Activated effector memory CD4-positive, alpha-beta T cell treated with anti-CD3 and anti-CD28 coated beads, Interleukin-2, amount 50 U/mL, for 16 hours (primary cell): ENCODE measurements at places on chromosomes 7 and 10.
A peak's percentile ranks its signal among the peaks of the same experiment; 100 is the strongest.

GRCh38 chr7:155189590-155189989, 108.1 kb upstream of the INSIG1 start:
- peak; percentile 36 for DNase-seq

DNA sequence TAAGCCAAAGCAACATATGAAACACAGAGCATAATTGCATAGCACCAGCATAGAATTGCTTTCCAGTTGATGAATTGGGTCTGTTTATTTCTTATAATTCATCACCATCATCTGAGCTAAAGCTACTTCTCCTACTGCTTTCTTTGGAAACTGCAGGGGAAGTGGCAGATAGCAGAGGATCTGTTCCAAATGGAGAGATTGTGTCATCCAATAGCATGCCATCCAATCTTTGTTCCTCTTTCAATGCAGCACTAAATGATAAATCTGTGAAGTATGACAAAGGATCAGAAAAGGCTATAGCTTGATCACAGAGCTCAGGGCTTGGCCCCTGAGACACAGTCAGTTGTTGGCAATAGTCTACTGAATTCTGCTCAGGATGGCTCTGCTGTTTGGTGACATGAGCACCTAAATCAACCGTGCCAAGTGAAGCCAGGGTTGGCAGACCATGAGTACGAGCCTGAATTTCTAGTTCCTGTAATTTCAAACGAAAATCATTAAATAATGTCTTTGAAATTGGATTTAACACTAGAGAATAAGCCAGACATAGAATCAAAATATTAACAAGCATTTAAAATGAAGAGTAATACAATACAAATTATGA, 90.0 kb downstream of the TFEC start:
- DNase-seq: no peak

DNA sequence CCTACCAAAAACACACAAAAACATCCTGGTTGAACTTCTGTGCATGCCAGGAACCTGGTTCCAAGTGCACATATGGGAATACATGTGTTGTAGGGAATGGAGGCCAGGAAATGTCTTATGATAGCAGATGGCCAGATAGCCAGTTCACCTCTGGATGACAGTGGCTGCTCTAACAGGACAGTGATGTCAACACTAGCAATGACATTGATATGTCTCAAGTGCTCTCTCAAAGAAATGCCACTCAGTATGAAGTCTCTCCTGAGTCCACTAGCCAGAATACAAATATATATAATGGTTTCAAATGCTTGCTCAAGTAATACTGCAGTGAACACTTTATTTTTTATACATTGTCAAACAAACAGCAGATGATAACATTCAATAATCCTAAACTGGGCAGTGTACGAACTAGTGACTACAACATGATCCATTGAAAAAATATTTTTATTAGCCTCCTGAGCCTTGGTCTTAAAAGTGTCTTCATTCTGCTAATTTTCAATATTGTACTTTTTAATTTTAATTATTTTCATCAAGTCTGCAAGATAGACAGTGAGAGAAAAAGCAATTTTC, 26.0 kb upstream of the PCDH15 start:
- DNase-seq: no peak

DNA sequence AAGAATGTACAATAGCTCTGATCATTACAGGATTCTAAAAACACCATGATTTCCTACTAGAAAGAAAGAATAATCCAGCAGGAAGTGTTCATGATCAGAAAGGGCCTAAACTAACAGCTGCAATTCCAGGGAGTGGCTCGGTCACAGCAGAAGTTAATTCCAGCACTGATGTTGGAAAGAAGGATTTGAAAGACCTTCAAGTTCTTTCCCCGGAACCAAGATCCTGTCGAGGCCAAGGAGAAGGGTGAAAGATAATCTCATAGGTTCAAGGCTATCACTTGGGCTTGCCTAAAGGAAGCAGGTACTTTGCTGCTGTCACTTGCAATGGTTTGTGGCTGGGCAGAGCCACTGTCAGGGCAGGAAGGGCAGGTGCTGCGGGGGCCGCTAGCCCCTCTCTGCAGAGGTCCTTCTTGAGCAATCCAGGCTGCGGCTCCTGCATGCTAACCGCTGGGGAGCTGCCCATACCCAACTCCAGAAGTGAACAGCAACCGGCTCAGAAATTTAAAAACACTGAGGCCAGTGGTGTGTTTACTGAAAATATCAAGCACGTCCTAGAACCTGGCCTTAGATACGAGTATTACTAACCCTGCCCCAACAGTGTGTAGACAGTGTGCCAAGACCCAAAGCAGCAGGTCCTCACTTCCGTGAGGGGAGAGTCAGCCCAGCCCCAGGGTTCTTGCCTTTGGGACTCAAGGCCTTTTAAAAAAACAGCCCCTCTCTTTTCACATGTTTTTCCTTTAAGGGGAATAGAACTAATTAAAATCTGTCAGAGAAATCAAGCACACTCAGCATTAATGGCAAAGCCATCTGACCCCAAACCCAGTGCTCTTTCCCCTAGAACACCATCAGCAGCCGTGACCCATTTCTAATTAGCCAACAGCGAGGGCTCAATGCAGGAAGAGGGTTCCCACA, 76.8 kb downstream of the VIPR2 start:
- DNase-seq: no peak

DNA sequence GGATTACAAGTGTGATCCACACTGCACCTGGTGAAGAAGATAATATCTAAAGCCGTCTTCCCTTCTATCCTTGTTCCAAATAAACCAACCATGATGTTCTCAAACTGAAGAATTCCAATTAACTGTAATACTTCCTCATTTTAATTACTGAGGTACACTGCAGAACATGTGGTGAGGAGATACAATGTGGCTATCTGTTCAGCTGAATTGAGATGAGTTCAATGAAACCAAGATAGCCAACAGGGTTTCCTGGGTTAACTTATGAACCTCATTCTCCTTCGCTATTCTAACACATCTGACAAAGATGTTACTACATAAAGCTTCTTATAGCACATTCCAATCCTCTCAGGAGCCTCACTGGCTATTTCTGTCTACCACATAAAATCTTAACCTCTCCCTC, 75.5 kb downstream of the RAPGEF5 start:
- no peak for DNase-seq

DNA sequence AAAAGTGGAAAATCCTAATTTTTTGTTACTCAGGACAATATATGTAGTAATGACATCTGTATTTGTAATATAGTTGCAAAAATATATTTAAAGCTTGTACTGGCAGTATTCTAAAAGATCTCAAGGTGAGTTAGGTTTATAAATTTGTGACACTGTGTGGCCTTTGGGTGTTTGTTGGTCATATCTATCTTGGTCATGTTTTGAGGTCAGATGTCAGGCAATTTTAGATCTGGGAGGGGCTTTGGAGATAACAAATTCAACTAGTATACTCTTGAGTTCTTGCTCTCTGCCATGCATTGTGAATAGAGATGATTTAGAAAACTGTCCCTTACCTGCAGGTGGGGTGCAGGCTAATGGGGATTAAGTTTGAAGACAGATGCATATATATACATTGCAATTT, 3.1 kb downstream of the TBC1D12 start:
- no peak for DNase-seq

GRCh38 chr7:29885626-29886025, 79.3 kb downstream of the WIPF3 start:
- DNase-seq: no peak

DNA sequence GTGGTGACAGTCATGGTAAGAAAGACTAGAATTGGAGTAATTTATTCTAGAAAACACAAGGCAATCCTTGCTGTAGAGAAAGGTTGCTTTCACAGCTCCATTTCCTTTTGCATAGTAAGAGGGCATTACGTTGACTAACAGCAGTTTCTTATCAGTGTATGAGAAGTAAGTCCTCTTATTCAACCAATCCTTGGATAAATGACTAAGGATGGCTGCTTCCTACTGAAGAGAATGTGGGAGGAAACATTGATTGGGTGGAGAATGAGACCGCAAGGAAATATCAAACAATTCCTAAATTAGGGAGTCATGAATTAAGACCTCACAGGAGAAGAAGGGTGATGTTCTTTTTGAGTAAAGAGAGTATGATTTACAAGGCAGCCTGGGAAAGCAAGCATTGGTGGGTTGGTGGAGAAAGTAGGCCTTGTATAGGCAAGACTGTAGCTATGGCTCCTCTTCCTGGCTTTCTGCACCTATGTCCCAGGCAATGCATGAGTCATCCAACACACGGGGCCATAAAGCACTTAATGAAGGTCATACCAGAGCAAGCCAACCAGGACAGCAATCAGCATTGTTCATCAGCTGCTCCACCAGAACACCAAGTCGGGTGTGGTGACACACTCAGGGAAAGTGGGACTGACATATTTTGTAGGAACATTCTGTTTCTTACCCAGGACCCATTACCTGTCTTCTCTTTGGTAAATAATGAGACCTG, 5.6 kb downstream of the MGAM start:
- no peak for DNase-seq
